ENCODE measurements at places on chromosomes 1 and 21.

- DNase-seq = no peak
Observed at GRCh38 chr1:190904091-190904695, 426.5 kb upstream of the BRINP3 start.

- DNase-seq = peak; percentile 26
Observed at GRCh38 chr1:42674214-42674613, 8.0 kb upstream of the YBX1 start.

- DNase-seq = no peak
Observed at GRCh38 chr21:15669247-15669646, 60.5 kb upstream of the USP25 start.

DNA sequence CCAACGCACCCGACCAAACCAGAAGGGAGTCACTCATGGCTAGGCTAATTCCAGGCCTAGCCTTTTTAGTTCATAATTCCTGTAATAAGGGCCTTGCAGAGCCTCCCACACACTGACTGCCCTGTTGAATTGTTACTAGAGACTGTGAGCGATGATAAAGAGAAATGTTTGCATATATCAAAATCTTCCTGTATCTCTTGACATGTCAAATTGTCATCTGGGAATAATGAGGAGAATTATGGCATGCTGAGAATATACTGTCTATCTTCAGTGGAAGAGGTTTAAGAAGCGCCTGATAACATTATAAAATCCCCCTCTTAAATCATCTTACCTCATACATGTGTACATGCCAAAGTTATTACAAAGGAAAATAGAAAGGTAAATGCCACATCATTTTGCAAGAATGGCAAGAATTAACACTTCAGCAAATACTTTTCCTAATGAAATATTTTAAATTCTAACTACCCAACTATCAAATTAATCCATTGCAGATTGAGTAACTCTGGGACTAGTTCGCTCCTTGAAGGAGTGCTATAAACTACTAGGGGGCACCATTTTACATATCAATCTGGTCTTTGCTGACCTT is 144.1 kb downstream of the CENPF start:
- DNase-seq = no peak

DNA sequence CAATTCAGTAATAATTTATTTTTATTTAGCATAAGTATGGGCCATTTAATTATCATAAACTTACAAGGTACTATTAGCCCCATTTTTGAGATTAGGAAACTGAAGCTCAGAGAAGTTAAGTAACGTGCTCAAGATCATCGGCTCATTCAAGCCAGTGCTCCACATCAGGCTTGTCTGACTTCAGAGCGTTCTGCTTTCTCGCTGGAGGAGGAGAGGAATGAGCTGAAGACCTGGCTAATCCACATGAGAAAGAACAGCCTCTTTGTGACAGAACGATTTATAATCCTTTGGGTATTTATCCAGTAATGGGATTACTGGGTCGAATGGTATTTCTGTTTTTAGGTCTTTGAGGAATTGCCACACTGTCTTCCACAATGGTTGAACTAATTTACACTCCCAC is 39.7 kb downstream of the DDX20 start:
- no peak for DNase-seq

DNA sequence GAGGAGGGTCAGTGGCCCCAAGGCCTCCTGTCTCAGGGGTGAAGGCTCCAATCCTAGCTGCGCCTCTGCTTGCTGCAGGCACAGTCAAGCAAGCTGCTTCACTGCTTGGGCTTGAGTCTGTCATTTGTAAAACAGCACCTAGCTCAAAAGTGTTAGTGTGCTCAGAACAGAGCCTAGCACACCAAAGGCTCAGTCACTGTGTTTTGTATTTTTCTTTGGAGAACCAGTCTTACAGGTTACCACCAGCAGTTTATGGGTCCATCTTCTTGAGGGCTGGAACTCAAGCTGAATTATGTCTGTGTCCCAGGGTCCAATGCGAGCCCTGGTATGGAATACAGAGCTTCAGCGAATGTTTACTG is 113.6 kb downstream of the DMRTB1 start:
- no peak for DNase-seq

- peak; percentile 54 for DNase-seq
Observed at GRCh38 chr1:109290998-109291397, 8.1 kb upstream of the PSRC1 start.

GRCh38 chr1:245160741-245161400 is 6.1 kb downstream of the KIF26B start:
- no peak for DNase-seq

DNA sequence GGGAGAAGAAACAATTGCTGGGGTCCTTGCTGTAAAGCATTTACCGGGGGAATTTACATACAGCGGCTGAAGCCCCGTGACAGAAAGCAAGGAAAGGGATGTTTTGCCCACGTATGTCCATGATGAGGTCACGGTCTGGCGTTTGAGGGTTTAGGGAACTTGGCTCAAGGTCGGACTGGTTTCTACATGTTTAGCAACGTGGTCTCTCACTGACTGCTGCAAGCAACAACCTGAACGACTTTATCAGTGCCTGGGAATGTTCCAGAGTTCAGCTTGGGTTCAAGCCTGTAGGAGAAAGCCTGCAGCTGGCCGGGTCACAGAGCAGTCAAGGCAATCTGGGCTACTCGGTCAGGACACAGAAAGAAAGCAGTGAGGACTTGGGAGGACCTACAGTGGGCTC is 323.3 kb downstream of the AJAP1 start:
- no peak for DNase-seq

DNA sequence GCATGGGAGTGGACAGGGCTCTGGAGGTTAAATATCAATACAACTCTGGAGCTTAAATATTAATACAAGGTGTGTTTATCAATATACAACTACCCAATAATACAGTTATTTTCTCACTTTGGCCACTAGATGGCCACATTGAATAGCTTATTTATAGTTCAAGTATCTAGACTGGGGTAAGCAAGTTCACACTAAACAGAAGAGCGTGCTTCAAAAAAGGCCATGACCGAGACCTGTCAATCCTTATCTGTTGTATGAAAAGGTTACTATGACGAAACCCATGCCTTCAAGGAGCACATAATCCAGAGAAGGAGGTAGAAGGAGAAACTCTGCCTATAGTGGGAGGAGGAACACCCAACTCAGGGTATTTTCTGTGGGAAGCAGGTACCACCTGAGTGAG is 29.1 kb downstream of the CHML start:
- DNase-seq = peak; percentile 73

- DNase-seq = no peak
Observed at GRCh38 chr1:214027498-214027897, 39.7 kb downstream of the PROX1 start.

GRCh38 chr1:45569962-45570581 is 13.8 kb upstream of the NASP start:
- DNase-seq = peak; percentile 89

DNA sequence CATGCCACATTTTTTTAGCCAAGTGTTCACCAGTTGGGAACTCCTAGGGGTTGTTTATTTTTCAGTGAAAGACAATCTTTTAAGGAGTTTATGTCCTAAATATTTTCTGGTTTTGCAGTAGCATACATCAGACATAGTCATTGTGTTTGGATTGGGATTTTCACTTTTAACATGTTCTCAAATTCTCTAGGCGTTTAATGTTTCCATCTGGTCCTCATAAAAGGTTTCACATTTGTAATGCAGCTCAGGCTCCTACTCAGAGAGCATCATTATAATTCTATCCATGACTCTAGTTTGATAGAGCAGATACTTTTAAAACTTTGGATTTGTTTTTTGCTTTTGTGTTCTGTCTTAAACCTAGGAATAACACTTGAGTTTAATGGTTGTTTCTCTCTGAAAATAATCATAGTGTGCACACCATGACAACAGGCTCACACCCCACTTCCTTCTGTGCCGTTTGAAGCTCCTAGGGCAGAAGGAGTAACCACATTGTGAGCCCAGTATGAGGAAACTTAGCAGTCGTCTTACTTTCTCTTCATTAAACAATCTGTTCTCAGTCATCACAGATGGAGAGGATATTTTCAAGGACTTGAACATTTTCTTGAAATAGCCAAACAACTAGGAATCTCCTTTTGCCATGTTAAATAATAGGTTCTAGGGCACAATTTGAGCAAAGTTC is 219.6 kb downstream of the PDE4B start:
- DNase-seq = peak; percentile 73

DNA sequence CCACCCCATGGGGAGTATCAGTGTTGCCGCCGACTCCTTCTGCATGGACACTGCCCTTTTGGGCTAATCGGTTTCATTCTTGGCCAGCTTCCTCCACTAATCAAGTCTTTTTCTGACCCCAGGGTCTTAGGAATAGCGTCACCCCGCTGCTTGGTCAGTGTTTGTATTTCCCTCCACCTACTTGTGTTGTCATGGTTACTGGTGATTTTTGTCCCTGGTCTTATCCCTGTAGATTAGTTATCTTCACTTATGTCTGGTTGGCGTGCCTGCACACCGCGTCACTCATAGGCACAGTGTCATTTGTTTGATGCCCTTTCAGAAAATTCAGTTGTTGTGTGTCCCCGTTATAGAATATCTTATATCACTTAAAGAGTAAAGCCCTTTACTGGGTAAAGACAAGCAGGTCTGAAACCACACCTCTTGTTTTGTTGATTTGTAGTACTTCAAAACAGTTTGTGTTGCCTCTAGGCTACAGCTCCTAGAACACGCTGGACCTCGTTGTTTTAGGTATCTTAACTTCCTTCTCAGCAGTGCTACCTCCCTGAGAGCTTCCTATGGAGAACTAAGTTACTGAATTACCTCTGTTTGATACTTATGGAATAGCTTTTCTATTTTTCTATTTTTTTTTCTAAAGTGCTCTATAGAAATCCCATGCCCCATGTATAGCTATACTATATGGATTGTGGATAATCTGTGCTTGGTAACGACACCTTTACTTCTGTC is 868 bp downstream of the PPP1R12B start:
- DNase-seq = peak; percentile 44

DNA sequence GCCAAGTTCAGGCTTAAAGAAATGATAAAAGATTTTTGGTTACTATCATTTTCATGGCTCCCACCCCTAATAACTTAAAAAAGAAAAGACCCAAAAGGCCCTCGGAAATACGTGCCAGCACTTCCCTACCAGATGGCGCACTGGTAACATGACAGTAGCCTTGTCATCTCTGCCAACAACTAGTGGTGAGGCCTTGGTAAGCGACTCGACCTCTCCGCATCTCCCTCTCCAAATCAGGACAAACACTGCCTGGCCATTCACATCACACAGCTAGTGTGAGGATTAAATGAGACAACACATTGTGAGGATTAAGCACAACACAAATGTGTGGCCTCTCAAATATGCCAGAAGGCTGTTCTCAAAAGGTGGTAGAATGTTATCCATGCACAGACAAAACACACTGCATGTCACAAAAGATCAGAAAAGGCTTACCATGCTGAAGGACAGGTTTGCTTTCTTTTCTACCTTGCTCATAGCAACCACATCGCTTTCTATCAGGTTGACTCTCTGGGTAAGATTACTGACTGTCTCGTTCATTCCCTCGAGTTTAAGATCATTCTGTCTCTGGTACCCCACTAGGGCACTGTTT is 16.4 kb downstream of the TEX38 start:
- DNase-seq = peak; percentile 48

GRCh38 chr1:47437447-47438164 is at the start of gene FOXD2:
TSS of gene FOXD2 (plus strand) at chr1:47438044. CDS start at chr1:47438136, 92 bp downstream.
- DNase-seq = peak; percentile 91

DNA sequence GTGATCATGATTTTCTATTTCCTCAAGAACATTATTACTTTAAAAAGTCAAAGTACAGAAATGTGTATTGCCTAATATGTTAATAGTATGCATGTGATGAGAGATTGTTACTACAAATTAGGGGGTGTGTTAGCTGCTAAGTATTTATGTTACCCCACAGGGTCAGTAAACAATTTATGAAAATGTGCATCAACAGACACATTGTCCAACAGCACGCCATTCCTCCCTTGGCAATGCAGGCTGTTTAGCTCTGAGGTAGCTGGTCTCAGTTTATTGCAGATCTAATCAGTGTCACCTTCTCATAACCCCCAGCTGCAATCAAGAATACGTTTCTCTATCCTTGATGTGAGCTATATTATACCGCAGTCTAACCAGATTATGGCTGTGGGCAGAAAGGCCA is 99.4 kb downstream of the TNR start:
- no peak for DNase-seq

DNA sequence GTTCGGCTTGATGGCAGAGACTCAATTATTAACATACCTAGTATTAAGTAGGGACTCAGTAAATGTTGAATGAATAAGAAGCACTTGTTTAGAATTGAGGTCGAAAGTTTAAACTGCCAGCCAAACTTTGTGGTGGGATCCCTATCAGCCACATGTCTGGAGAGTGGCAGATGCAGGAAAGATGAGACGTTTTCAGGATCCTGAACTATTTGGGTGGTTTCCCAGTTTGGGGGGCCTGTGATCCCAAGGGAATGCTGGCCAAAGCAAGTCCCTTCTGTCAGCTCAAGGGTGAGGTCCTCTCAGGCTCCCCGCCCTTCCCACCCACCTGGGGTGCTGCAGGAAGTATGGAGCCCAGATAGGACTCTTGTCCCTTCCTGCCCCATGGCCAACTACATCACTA is 38.6 kb downstream of the KCNC4 start:
- DNase-seq = no peak

DNA sequence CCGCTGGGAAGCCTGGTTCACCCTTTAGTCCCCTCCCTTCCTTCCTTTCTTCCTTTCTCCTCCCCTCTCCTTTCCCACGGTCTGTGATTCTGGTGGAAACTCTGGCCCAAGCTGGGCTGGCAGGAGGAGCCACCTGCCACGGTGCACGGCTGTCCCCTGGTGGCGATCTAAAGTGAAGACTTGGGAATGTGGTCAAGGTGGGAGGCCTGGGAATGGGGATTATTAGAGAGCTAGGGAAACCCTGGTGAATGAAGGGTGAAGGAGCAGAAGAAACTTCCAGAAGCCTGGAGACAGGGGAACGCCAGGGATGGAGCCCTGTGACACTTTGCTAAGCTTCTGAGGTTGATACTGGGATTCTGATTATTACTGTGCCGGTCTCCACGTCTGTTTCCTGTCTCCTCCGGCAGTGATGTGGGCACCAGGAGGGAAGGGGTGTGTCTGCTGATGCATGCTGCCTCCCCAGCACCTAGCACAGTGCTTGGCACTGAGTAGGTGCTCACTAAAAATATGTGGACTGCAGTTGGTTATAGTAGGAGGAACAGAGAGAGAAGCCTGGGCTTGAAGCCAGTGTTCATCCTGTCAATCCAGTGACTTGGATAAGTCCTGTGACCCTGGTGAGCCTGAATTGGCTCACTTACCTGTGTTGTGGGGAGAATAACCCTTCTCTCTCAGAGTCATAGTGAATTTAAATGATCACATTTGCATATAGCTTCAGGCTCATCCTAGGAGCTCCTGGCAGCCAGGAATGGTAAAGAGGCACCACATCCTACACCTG is 71.2 kb upstream of the NBPF3 start:
- DNase-seq = peak; percentile 64

All from common myeloid progenitor, CD34-positive (primary cell).